ENCODE measurements at places on chromosomes 5 and 9.

GRCh38 chr5:4947893-4948536 is 192.1 kb upstream of the ADAMTS16 start:
- DNase-seq, result no peak

DNA sequence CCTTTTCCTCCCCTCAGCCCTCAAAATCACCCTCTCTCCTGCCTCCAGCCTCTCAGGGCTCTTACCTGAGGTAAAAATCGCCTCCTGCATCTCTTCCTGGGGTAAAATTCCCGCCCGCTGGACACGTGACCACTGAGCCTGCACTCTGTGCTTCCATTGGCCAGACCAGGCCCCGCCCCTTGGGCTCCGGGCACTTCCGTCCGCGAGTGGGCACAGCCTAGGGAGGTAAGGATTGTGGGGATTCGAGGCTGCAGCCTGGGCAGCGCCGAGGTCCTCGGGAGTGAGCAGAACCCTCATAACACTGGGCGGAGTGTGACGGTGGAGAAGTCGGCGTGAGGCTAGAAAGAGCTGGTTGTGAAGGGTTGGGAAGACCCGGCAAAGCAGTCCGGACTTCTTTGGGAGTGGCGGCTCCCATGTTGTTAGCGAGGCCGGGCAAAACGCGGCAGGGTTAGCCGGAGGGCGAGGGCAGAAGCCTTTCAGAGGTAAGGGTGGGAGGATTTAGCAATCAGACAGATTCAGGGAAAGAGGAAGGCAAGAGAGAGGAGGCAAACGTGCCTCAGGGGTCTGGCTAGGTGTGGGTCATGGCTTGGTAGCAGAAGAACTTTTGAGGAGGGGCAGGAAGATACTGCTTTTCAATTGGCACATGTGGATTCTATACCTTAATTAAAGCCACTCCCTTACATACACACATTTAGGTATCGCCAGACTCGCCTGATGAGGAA is at the start of gene SHOC1:
Gene SHOC1, minus strand, starts transcription at position 103 of the 722 bp plus-strand sequence. CDS start 3,519 bp downstream, outside the sequence.
- DNase-seq, result no peak

GRCh38 chr5:88393716-88394535 is 125.3 kb upstream of the TMEM161B start:
- DNase-seq, result no peak

- no peak for DNase-seq
These were observed 140.1 kb downstream of the TLE4 start for GRCh38 chr9:79711874-79712273.

DNA sequence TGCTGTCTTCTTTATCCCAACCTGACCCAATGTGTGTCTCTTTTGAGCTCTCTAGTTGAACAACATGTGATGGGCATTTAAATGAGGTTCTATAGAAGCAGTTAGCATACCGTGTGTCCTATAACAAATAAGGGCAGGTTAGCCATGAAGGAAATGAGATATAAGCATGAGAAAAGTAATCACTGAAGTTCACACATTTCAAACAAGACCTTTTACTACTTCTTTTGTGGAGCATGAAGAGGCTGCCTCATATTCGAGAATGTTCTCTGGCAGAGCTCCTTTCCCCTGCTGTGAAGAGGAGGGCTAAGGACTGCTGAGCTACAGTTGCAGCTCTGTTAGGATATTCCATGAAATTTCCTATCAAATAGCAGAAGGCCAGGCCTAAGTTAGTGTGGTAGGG is 15.2 kb upstream of the SNCAIP start:
- DNase-seq, result no peak

- DNase-seq, result no peak
These were observed 1692.7 kb downstream of the EFNA5 start for GRCh38 chr5:105978011-105978410.

GRCh38 chr5:151141535-151141934 is 16.0 kb downstream of the ANXA6 start:
- no peak for DNase-seq

DNA sequence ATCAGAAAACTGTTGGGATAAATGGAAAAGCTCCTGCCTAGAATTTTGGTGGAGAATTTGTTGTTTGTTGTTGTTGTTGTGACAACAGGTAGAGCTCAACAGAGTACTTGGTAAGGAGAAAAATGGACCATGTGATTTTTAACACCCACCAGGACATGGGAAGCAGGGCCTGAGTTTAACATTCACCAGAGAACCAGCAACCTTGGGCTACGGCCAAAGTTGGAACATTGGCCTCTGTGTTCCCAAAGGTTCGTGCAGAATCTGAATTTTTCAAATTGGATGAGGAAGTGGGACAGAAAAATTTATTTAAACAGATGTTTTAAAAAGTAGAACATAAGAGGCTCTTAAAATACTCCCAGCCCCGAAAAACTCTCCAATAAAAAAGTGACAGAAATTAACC is 127.0 kb downstream of the GNA14 start:
- DNase-seq, result peak; percentile 31

DNA sequence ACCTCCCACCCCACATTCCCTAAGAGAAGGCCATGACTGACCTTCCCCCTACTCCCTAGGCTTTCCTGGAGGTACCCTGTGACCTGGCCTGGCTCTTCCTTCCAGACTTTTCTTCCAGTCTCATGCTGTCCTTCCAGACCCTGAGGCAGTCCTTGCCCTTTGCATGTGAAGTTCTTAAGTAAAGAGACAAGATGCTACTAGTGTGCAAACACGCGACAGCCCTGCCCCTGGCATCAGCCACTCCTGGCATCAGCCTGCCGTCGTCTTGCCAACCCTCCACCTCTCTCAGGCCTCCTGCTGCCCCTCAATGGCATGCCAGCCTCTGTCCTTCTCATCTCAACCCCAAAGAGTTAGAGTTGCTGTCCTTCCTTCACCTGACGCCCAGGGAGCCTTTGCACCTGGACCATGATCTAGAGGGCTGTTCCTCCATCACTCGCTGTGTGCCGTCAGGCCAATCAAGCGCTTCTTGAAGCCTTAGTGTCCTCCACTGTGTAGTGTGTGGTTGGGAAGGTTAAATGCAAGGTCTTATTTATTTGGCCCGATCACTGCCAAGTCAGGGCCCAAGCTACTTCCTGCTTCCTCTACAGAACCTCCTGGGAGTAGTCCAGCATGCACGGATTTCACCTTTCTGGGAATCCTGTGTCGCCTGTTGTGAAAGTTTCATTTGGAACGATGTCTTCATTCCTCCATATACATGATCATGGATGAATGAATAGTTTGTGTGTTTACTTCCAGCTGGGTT is 61.9 kb downstream of the WWC1 start:
- no peak for DNase-seq

GRCh38 chr5:170238456-170239196 is 5.8 kb downstream of the C5orf58 start:
- no peak for DNase-seq

DNA sequence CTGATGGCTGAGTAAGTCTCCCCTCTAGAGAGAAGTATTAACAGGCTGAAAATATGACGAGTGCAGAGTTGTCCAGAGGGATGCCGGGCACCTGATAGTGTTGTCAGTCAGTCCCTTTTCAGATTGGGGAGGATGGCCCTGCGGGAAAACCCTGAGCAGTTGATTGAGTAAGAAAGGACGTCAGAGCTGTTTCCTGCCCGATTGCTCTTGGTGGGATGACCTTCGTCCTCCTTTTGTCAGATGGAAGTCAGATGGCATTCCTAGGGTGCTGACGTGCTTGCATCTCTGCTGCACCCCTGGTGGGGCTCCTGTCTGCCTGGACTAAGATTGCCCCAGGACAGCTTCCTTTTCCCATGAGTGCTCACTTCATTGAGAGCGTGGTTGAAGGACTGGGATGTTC is 9.8 kb downstream of the ZNF354B start:
- no peak for DNase-seq
